ENCODE measurements at places on chromosomes 7 and 10. TPM values are rescaled to one million over a fixed set of nuclear protein-coding genes. Genes with fewer than 3 reads are reported as not detected.
A peak's percentile ranks its signal among the peaks of the same experiment; 100 is the strongest.

DNA sequence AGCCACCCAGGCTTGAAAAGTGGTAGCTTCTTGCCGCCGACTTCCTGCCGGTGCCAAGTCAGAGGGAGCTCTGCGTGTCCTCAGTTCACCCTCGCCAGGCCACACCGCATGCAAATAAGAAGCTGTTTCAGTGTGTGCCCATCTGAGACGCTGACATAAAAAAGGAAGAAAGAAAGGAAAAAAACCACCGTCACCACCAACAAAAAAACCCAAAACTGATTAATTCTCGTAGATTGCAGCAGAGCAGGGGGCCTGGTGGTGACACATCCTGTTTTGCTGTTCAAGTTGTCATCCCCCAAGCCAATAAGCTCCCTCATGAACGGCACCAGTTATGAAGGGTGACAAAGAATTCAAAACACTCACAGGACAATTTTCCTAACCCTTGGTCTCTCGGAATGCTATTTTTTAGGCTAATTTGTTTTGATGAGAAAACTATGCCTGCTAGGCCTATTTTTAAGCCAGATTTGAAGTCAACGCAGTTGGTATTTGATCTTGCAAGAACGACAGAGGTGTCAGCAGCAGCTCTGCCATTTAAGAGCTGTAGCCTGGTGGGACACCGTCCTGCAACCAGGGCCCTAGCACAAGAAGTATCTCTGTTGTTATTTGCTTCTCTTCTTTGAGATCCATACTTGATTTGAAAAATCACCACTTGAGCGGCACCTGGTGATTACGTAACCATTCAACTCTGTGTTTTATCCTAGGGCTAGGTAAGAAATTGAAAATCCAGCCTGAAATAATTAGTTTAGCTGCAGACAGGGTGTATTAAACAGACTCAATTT lies 145.6 kb downstream of the PFKFB3 start:
- no peaks in the 10 kb centered on the region for H3K4me1 ChIP-seq
- H3K36me3 ChIP-seq = no peaks in the 10 kb centered on the region
- no peak overlapping the region for H3K4me3 ChIP-seq
- no peaks in the 10 kb centered on the region for H3K27me3 ChIP-seq
- peak; percentile 26 for DNase-seq

The AKR1C4 gene
- total RNA-seq = not detected

The ZNF107 gene
- 4.1 TPM for total RNA-seq

The TBX20 gene
- not detected for total RNA-seq

DNA sequence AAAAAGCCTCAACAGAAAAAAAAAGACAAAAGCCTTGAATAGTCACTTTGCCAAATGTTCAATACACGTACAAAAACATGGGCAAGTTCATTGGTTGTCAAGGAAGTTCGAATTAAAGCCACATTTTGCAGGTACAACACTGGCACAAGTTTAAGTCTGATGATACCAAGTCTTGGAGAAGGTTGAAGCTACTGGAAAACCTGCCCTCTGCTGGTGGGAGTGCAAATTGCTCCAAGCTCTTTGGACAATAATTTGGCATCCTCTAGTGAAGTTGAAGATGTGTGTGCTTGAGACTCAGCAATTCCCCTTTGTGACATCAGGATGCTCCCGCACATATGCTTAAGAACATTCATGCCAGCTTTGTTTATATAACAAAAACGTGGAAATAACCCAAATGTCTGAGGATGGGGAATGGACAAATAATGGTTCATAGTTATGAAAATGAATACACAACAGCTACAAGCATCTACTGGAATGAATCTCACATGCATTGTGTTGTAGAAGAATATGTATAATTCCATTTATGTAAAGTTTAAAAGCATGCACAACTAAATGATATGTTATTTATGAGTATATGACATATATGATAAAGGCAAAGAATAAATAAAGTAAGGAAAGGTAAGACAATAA lies 120.0 kb upstream of the PLPP4 start:
- H3K27ac ChIP-seq = no peak overlapping the region
- no peaks in the 10 kb centered on the region for H3K36me3 ChIP-seq
- H3K4me3 ChIP-seq = no peak overlapping the region
- no peaks in the 10 kb centered on the region for H3K27me3 ChIP-seq
- no peaks in the 10 kb centered on the region for H3K4me1 ChIP-seq

GRCh38 chr10:61786728-61787127 lies 114.8 kb upstream of the ARID5B start:
- H3K36me3 ChIP-seq = no peaks in the 10 kb centered on the region
- no peaks in the 10 kb centered on the region for H3K27me3 ChIP-seq
- no peak for DNase-seq
- H3K4me1 ChIP-seq = no peaks in the 10 kb centered on the region

- no peak overlapping the region for H3K27ac ChIP-seq
- DNase-seq = no peak
- no peak overlapping the region for H3K4me3 ChIP-seq
- H3K4me1 ChIP-seq = no peaks in the 10 kb centered on the region
- no peaks in the 10 kb centered on the region for H3K27me3 ChIP-seq
- H3K36me3 ChIP-seq = no peaks in the 10 kb centered on the region
Observed at GRCh38 chr10:12543589-12543988, 194.2 kb downstream of the CAMK1D start.

The TRIM50 gene
- not detected for total RNA-seq

DNA sequence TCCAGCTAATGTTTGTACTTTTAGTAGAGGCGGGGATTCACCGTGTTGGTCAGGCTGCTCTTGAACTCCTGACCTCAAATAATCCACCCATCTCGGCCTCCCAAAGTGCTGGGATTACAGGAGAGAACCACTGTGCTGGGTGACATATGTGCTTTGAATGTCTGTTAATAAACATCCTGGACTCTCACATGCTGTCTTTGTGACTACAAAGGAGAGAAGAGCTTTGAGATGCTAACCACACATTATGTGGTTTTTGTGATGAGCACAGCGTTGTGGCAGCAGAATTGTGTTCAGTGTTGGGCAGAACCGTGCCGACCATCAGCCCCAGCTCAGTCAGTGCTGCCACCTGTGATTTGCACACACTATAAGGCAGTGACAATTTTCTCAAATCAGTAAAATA lies 500.1 kb upstream of the KLF6 start:
- no peak overlapping the region for H3K4me3 ChIP-seq
- no peak overlapping the region for H3K27ac ChIP-seq
- peaks cover 5% of the 10 kb centered on the region for H3K4me1 ChIP-seq
- H3K27me3 ChIP-seq = no peaks in the 10 kb centered on the region

GRCh38 chr10:133328358-133329343 lies 8.0 kb downstream of the CALY start:
- no peak overlapping the region for H3K4me3 ChIP-seq
- no peaks in the 10 kb centered on the region for H3K36me3 ChIP-seq
- no peak for DNase-seq
- H3K4me1 ChIP-seq = peaks cover 13% of the 10 kb centered on the region
- peaks cover 49% of the 10 kb centered on the region for H3K27me3 ChIP-seq
- no peak overlapping the region for H3K27ac ChIP-seq

DNA sequence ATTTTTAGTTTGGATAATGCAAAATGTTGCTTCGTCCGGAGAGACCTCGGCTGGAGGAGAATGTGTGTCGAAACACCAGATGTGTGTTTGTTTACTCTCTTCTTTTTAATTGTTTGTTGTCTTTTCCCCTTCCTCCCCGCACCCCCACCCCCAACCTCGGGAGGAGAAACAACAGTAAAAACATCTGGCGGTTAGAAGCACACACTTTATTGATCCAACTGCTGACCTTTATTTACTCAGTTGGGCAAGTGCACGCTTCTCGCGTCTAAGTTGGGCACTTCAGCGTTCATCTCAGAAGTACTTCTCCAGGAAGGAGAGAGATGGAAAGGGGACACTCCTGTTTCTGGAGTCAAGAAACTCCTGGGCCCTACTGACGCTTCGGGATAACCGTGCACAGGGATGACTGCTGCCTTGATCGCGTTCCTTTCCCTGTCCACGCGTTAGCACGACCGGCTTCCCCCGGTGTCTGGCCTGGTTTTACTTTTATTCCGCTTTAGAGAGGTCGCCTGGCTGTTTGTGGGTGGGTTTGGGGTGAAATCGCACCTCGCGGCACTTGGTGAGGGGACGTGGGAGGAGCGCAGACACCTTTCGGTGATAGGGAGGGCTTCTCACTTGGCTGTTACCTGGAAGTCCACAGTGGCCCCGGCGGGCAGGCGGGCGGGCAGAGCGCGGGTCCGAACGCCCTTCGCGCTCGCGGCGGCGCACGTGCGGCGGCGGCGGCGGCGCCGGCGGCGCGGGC lies 168.3 kb upstream of the PPP1R3A start:
- H3K4me3 ChIP-seq = peak overlapping the region; percentile 56
- H3K36me3 ChIP-seq = no peaks in the 10 kb centered on the region
- H3K27ac ChIP-seq = peak overlapping the region; percentile 91
- no peaks in the 10 kb centered on the region for H3K4me1 ChIP-seq
- no peaks in the 10 kb centered on the region for H3K27me3 ChIP-seq

All from colonic mucosa (tissue), 4 donors.